ENCODE measurements at places on chromosomes 3 and 15. TPM values are rescaled to one million over a fixed set of nuclear protein-coding genes. Genes with fewer than 3 reads are reported as not detected.

DNA sequence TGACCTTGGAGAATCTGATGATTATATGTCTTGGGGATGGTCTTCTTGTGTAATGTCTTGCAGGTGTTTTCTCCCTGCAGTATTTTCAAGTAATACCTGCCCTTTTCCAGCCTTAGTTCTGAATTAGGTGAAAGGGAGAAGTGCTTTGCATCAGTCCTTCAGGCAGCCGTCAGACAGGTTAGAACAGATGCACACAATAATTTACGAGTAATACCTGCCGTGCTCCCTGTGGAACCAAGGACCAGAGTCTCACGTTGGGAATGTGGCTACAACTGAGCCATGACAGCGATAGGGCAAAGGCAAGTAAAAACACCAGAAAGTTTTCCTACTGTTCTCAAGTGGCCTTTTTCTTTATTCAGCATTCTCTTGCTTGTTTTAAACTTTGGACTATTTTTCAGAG lies 69.1 kb downstream of the CHCHD6 start:
- no peak for DNase-seq

DNA sequence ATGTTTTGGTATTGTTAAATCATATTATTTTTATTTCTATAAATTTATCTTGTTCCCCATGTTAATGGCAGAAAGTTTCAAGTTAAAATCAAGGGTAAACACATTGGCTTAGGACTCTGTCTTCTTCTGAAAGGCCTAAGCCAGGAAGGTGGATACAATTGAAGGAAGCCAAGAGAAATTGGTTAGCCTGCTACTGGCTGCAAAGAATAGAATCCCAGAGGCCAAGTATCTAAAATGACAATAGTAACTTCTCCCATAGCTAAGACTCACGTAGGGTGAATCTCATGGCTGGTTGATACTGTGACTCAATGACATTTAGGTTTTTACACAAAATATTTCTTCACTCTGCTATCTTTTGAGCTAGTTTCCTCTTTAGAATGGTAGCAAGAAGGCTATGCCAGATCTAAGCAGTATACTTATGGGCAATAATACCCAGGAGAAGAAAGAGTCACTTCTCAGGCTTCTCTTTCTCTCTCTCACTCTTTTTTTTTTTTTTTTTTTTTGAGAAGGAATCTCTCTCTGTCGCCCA lies 621.5 kb upstream of the TBL1XR1 start:
- no peak for DNase-seq

DNA sequence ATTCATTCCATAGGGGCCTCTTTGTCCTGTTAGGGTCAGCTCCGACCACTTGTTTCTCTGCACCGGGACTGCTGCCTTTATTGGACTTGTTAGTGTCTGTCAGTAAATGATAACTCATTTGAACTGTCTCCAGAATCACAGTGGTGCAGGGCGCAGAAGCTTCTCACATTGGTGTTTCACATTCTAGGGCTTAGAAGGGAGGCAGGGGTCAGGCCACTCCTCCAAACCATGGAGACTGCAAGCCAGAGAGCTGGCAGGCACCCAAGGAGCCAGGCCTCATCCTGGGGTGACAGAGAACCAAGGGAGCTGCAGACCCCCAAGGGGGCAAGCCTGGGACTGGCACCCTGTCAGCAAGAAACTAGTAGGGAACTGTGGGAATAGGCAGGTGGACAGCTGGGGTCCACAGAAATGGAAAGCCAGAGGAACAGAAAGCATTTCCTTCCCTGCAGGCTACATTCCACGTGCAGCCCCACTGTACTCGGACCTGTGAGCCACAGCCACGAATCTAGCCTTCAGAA lies 49.1 kb downstream of the CCNL1 start:
- no peak for DNase-seq

DNA sequence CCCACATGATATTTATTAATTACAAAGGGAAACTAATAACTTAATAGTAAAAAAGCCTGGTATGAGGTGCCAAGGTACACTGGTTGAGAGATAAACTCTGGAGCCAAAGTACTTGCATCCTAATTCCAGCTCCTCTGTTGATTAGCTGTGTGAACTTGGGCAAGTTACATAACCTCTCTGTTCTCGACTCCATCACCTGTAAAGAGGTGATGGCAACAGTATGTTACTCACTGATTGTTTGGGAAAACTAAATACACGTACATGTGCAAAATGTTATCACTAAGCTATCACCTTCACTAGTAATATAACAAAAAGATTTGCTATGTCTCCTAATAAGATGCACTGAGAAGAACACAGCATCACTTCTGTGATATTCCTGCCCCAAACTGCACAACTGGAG lies 206.4 kb downstream of the MEX3B start:
- DNase-seq: no peak

DNA sequence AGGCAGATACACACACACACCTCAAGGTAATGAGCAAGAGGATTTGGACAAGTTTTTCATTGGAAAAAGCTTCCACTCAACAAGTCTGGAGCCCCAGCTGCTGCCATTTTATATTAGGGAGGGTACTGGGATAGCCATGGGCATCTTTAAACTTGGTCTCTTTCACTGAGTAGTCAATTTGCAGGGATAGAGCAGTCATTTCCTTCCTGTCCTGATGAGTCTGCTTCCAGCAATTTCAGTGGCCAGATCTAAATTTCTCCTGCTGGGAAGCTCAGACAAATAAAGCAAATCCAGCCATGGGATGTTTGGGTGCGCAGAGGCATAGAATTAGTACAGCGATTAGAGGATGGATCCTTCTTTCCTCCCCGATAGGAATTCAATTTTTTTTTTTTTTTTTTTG lies 874 bp upstream of the ERC2 start:
- DNase-seq: no peak

- peak; percentile 90 for DNase-seq
Observed at GRCh38 chr15:77013776-77014131, 18.8 kb downstream of the PSTPIP1 start.

DNA sequence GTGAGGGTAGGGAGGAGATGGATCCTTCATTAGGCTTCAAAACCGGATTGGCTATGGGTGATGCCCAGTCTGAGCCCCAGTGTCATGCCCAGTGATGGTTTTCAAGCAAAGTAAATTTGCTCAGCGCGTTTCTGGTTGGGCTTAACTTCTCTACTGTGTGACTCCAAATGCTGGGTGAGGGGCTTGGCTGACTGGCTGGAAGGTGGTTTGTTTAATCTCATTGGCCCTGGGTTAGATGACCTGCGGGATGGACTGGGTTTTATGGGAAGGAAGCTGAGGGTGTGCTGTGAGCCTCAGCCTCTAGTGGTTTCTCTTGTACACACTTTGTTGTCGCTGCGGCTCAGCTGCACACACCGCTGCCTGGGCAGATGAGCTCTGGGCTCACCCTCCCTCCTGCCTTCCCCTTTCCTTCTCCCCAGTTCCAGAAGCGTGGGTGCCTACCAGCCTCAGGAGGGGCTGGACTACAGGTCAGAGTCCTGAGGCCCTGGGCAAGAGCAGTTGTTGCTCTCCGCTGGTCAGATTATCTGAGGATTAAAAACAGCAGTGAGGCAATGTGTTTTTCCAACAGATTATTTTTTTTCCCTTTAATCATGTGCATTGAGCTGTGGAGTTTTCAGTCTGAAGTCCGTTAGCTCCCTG lies 18.6 kb downstream of the PDIA5 start:
- DNase-seq: no peak

GRCh38 chr3:123336441-123336851 lies 112.4 kb downstream of the ADCY5 start:
- no peak for DNase-seq

GRCh38 chr3:43285644-43286043 lies 696 bp upstream of the SNRK start:
- DNase-seq: no peak

DNA sequence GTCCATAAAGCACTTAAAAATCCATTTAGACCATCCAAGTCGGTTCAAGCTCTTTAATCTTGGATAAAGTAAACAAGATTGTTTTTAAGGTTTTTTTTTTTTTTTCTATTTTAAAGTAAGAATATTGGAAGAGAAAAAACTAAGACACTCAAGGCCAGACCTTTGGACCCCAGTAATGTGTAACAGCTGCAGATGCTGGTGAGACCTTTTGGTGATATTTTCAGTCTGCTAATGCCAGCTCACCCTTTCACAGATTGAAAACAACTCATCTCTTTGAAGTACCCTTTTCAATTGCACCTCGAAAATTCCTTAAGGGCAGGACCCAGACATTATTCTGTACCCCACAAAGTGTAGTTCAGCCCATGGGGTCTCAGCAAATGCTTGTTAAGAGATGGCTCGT lies 260.7 kb upstream of the CTNNB1 start:
- no peak for DNase-seq

GRCh38 chr15:79520654-79521053 lies 88.5 kb downstream of the MINAR1 start:
- no peak for DNase-seq

- no peak for DNase-seq
Observed at GRCh38 chr3:157148196-157148889, 11.6 kb downstream of the CCNL1 start.

DNA sequence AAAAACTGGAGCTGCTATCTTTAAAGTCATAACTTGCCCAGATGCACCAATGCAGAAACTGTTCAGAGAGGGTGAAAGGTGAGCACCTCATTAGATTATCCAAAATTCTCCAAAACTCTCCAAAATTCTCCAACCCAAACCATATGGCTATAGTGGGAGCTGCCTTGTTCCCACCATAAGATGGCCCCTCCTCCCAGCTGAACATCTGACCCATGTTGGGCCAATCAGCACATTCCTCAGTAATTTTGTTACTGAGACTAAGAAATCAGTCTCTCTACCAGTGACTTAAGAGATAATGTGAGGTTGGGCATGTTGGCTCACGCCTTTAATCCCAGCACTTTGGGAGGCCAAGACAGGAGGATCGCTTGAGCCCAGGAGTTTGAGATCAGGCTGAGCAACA lies 32.8 kb downstream of the DPH3 start:
- no peak for DNase-seq

DNA sequence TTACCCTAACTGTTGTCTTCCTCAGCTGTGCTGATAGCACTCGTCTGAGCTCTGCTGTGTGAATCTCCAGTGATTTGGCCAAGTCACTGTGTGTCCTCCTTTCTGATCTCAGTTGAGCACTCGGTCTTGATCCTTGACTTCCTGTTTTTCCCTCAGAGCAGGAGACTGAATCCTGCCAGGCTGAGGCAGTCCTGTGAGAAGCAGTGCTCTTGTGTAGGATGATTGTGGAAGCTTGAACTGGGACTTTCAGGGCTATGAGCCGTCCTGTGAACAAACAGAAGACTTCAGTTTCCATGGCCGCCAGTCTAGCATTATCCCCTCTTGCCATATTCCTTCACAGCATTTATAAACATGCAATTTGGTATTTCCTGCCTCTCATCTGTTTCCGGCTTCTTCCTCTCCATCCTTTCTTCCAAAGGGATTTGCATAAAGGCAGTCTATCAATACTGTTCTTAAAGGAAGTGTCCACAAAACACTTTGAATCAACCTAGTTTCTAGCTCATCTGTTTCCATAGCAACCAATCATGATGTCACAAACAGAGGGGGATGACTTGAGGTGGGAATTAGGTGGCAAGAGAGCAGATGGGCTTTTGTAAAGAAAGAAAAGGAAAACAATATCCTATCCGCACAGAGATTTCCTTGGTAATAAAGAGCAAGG lies 237.2 kb downstream of the AGBL1 start:
- DNase-seq: no peak

DNA sequence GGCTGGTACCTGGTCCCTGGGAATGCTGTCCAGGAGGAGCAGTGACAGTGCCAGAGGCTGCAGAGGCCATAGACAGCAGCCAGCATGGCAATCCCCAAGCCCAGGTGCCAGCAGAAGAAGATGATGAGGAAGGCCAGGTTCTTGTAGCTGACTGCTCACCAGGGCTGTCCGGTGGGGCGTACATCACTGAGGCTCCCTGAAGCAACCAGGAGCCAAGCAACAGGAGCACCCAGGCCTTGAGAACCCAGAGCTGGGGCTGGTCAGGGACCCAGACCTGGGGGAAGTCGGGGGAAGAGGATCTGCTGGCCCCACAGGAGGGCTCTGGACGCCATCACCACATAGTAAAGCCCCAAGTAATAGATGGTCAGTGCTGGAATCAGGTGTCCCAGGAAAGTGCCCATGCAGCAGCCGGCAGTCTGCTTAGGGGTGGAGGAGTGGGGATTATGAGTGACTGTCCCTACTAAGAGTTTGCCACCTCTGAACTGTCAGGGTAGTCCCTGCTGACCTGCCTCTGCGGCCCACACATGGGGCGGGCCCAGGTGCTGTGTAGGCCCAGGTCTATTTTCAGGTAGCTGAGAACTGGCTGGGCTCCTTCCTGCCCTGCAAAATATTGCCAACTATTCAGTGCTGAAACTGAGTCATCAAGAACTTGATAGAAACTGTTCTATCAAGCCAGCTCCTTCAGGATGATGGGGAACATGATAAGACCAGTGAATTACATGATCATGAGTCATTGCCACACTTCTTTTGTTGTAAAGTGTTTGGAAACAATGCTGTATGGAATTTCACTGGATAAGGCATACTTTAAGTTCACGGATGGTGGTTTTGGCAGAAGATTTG lies 68.7 kb downstream of the CHRD start:
- no peak for DNase-seq

GRCh38 chr15:88803241-88803919 lies at the start of gene ACAN:
TSS of gene ACAN (plus strand) at chr15:88803436. CDS start at chr15:88836207, 32,771 bp downstream.
- no peak for DNase-seq

DNA sequence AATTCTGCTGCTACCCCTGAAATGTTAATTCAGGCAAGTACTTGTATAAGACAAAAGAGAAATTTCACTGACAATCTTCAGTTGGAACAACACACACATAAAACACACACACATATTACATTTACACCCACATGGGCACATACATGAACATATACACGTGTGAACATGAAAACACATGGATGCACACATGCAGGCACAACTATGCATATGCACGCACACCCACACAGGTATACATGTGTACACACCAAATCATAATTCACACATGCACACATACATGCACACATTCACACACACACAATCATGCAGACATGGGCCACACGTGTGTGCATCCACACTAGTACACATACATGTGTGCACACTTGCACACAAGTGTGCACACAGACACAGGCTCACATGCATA lies 277.8 kb downstream of the OCA2 start:
- no peak for DNase-seq

- DNase-seq: no peak
Observed at GRCh38 chr15:76149291-76149915, 89.6 kb downstream of the TMEM266 start.

DNA sequence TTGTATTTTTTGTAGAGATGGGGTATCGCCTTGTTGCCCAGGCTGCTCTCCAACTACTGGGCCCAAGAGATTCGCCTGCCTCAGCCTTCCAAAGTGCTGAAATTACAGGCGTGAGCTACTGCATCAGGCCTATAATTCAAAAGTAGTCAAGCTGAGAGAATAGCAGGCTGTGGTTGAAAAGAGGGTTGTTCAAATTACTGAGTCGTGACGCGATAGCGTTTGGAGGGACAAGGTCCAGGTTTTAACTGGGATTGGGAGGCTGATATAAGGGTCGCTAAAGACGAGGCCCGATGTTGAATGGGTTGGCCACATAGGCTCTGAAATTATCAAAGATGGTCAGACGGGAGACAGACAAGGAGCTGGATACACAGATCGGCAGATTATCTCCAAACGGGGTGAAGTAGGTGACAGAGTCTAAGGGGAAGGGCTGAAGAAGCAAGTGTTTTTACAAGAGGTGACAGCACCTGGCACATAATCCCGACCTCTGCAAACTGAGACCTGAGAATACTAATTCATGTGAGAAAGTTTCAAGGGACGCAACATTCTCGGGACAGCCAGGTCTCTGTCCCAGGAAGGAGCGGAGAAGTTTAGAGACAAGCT lies 759 bp upstream of the ARID3B start:
- DNase-seq: no peak

Gene CSPG4
- 0.18 TPM for polyA plus RNA-seq

Gene KLHL40
- polyA plus RNA-seq: not detected

Gene CCR2
- 10.8 TPM for polyA plus RNA-seq

Gene APEH
- polyA plus RNA-seq: 130 TPM

Gene GP5
- not detected for polyA plus RNA-seq

Gene HRH1
- not detected for polyA plus RNA-seq

Gene RSRC1
- 37.9 TPM for polyA plus RNA-seq

Gene SUSD5
- polyA plus RNA-seq: not detected

Gene FBLN2
- 2.5 TPM for polyA plus RNA-seq

Measured in immature natural killer cell (primary cell).